Activated CD8-positive, alpha-beta memory T cell treated with anti-CD3 and anti-CD28 coated beads for 1 hour (primary cell): ENCODE measurements at places on chromosomes 3 and 15.

DNA sequence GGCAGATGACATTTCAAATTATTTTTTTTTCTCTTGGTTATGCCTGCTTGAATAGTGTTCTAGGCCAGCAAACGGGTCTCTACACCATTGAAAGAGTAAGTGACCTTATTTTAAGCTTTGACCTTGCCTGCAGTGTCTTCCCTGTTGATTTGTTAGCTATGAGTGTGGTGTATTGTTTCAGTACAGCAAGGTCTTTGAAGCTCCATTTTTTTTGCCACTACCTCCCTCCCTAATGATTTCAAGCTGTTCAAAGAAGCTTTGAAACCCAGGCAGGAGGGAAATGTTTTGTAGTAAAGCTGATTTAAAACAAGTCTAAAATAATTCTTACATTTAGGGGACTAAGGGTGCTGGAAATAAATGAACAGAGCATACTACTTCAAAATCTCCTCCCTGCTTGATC lies 1249.8 kb downstream of the ROBO1 start:
- no peak for DNase-seq

DNA sequence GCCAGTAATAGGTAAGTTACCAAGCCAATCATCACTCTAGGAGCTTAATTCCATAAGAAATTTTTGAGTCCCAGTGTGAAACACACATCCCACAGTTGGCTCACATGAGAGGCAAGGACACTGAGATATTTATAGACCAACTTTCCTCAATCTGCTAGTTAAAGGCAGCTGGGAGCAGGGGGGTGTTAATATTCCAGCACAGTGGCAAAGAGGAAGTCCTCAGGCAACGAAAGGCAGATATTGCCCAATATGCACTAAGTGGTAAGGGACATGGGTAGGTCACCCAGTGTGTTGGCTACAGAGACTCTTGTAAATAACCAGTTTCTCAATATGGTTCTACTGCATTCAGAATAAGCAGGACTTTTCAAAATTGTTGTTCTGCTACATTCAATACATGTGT lies 61.0 kb downstream of the TOP2B start:
- no peak for DNase-seq

DNA sequence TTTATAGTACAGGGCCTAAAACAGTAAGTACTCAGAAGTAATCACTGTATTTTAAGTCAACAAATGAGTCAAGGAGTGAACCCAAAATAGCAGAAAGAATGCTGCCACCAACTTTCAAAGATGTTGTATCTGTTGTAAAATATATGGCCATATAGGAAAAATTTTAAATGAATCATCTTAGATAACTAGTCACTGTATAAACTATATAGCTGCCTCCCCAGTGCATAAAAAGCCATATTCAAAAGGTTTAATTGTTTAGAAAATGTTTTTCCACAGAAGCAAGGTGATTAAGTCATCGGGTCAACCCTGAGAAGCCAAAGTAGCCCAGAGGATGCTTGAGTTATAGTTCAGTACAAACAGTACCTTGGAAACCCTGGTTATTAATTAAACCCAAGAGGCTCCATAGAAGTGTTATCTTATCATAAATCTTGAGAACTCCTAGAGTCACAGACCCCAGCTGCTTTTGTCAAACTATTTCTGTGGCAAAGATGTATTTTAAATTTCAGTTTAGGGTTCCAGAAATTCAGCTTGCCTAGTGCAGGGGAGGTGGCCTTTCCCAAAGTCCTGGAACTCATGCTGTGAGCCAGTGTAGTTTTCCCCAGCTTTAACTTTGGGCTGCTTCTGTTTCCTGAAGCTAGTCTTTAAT lies 39.2 kb downstream of the MBNL1 start:
- no peak for DNase-seq

DNA sequence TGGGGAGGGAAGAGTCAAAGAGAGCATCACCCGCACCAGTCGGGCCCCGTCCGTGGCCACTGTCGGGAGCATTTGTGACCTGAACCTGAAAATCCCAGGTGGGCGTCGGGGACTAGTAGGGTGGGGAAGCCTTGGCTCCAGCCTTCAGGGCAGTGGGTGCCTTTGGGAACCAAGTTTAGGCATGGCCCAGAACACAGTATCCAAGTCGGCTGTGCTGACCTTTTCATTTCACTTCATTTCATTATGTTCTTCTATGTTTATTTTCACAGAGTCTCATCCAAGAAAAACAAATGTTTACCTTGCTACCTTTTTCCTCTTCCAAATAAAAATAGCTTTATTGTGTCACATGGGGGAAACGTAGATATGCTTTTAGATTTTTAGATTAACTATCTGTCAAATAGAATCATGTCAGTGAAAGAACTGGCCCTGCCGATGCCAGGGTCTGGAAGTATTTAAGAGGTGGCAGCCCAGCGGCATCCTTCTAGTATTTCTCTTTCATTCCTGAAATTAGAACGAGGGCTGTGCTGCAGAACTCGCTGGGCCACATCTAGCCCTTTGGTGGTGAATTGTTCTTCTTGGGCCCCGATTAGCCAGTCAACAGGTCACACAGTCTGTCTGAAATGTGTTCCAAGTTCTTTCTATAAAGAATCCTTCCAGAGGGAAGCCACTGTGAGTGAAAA lies 60.5 kb downstream of the DNASE1L3 start:
- no peak for DNase-seq

DNA sequence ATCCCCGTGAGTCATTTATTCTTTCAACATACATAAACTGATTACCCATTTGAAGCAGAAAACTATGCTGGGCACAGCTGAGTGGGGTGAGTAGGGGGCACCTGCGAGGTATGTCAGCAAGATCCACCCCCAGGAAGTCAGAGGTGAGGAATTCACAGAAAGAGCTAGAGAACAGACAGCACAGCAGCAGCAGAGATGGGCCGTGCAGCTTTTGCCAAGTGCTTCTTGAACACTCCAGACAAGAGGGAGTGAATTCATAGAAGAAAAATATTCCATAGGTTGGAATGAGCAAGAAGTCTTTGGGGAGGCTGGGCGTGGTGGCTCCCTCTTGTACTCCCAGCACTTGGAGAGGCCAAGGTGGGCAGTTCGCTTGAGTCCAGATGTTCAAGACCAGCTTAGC lies 9.4 kb upstream of the ADCY5 start:
- DNase-seq: no peak

DNA sequence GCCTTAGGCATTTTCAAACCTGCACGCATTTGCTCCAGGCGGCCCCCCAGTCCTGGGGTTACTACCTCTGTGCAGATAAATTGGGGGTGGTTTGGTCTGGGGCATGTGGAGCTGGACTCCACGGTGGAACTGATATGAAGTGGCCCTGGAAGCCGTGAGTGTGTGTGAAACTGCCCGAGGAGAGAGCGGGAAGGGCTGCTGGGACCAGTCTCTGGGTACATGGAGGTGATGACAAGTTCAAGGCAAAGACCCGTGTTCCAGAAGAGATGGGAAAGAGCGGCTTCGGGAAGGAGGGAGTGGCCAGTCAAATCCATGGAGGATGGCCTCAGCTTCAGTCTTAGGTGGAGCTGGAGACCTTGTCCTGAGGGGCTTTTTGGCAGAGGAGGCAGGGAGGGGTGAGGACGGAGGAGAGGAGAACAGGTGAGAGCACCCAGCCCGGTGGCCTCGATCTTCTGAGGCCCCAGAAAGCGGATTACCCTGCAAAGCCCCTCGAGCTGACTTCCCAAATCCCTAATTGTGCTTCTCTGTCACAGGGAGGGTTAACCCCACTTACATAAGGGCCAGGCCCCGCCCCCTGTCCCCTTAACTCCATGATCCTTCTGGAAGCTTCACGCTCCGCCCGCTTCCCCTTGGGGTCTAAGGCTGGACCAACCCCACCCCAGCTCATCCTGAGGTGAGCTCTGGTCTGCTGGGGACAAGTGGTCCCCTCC lies 1.9 kb upstream of the NR2E3 start:
- no peak for DNase-seq

DNA sequence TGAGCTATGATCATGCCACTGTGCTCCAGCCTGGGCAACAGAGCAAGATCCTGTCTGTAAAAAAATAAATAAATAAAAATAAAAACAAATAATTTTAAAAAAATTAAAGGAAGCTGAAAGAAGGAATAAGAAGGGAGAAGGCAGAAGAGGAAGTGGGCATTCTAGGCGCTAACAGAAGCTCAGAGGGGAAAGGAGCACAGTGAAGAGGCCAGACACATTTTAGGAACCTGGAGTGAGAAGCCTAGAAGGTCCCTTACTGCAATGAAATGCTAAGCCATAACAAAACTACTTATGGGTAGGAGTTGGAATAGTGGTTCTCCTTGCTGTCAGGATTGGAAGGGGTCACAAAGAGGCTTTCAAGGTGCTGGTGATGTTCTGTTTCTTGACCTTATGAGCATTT lies 64.0 kb downstream of the ITGB5 start:
- DNase-seq: no peak

DNA sequence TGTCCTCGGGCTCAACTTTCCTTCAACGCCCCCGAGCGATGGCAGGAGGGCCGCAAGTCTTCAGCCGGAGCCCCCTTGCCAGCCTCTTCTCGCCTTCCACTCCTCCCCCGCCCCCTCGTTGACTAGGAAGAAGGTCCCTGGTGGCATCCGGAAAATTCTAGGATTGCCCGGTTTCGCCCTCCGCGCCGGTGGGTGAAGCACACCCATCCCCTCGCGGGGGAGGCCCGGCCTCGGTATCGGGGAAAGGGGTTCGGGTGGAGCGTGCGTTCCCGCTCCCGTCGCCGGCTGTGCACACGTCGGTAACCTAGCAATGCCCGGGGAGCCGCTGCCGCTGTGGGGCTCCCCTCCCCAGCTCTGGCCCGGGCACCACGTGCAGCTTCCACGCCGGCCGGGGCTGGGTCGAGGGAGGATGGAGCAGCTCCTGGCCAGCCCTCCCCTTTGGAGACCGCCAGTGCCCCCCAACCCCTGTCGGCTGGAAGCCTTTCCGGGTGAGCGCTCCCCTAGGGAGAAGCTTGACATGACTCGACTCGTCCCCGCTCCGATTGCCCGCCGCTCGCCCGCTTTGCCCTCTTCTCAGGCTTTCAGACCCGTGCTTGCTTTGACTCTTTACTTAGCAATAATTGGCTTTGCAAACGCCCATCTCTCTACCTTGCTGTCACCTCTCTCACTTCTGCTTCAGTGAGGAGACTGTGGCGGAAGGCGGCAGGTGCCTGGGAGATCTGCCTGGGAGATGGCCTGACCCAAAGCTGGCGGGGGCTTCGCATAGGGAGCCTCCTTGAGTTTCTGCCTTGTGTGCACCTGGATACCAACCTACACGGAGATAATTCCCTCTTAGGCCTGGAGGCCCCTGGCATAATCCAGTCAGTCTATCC lies 1.3 kb downstream of the CACNA1D start:
- no peak for DNase-seq

- DNase-seq: no peak
Observed at GRCh38 chr3:17394541-17395155, 347.8 kb downstream of the TBC1D5 start.

- no peak for DNase-seq
Observed at GRCh38 chr15:57364282-57365007, 11.9 kb upstream of the CGNL1 start.

GRCh38 chr3:30610702-30611368 lies 4.4 kb downstream of the TGFBR2 start:
- no peak for DNase-seq

GRCh38 chr15:40721701-40722100 lies 26.7 kb downstream of the RAD51 start:
- no peak for DNase-seq

GRCh38 chr3:9685216-9686049 lies 18.2 kb upstream of the CPNE9 start:
- DNase-seq: no peak

DNA sequence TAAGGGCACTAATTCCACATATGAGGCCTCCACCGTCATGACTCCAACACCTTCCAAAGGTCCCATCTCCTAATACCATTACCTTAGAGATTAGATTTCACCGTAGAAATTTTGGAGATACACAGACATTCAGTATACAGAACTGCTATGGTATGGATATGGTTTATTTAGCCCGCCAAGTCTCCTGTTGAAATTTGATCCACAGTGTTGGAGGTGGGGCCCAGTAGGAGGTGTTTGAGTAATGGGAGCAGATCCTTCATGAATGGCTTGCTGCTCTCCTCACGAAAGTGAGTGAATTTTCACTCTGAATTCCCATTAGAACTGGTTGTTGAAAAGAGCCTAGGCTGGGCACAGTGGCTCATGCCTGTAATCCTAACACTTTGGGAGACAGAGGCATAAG lies 7.4 kb downstream of the MKRN3 start:
- DNase-seq: no peak

DNA sequence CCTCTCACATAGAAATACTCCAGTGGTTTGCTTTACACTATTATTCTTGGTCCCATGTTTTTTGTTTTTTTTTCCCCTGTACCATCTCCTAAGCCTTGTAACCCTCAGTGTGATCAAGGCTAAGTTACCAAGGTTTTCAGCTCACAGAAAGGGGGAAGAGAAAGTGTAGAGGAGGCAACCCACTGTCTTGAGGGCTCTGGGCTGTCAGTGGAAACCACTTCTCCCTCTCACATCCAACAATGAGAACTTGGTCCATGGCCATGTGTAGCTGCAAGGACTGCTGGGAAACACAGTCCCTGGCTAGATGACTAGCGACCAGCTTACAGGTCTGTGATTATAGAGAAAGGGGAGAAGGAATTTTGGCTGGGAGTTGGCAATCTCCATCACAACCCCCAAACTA lies 30.3 kb downstream of the GPD1L start:
- no peak for DNase-seq

DNA sequence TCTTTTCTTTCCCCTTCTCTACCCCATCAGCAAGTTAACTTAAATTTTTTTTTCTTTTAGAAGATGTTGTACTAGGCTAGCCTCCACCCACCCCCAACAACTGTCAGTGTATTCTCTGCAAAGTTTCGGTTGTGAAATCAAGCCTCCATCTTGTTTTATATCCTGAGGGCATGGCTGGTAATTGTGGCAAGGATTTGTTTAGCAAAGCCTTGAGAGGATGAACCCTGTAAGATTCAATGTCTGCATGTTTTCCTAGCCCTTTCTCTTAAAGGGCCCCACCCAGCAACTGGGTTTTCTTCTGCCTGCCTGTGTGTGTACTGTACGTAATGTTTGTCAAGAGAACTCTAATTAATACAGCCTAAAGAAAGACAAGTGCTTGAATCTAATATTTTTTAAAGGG lies 475.3 kb downstream of the FHIT start:
- DNase-seq: no peak

DNA sequence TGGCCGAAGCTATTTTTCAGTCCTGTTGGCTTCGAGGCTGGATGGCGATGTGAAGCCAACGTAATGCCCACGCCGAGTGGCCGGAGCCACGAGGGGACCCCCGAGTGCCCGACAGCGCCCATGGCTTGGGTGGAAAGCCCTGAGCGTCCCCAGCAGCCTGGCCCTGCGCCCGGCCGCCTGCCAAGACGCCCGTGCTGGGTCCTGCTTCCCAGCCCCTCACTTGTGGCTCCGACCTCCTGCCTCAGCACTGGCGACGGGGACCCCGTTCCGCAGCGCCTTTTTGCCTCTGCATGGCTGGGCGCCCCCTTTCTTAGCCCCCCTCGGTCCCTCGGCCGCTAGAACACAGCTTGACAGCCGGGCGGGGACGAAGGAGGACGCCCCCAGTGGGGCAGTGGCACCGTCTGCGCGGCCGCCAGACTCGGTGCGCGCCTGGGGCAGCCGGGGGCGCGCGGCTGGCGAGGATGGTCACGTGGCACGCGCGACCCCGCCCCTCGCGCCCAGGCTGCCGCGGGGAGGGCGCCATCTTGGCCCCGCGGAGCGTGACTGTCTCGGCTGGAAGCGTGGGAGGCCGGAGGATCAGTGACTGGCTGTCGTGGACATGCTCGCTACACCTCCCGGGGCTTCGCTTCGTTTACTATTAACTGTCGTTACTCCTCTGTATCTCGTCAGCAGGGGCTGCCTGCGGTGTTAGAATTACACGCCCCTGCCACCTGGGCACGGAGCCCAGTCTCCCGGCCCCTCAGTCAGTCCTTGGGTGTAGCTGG lies 626 bp upstream of the GPR176 start:
- no peak for DNase-seq
